A549 treated with RU486 at 1 μM for 4 hours (cell line): ENCODE measurements at places on chromosomes 3 and 15. TPM values are rescaled to one million over a fixed set of nuclear protein-coding genes. Genes with fewer than 3 reads are reported as not detected.

The PIGB gene
- 5.6 to 15.9 TPM (median 13.2 TPM) in 5 replicates for total RNA-seq

The MYO5C gene
- 5.0 to 6.0 TPM (median 5.5 TPM) in 5 replicates for total RNA-seq

The SMCO1 gene
- not detected in 5 replicates for total RNA-seq

The FANCD2 gene
- total RNA-seq = 14.3 to 25.2 TPM (median 17.6 TPM) in 5 replicates

The A4GNT gene
- not detected in 5 replicates for total RNA-seq

The SNX22 gene
- total RNA-seq = 0.43 to 0.77 TPM (median 0.64 TPM) in 5 replicates

The TEX55 gene
- total RNA-seq = not detected in 5 replicates

The GP5 gene
- 0.03 TPM in 1 of 5 replicates, not detected in the others for total RNA-seq
